ENCODE measurements at places on chromosomes 2 and 18.

DNA sequence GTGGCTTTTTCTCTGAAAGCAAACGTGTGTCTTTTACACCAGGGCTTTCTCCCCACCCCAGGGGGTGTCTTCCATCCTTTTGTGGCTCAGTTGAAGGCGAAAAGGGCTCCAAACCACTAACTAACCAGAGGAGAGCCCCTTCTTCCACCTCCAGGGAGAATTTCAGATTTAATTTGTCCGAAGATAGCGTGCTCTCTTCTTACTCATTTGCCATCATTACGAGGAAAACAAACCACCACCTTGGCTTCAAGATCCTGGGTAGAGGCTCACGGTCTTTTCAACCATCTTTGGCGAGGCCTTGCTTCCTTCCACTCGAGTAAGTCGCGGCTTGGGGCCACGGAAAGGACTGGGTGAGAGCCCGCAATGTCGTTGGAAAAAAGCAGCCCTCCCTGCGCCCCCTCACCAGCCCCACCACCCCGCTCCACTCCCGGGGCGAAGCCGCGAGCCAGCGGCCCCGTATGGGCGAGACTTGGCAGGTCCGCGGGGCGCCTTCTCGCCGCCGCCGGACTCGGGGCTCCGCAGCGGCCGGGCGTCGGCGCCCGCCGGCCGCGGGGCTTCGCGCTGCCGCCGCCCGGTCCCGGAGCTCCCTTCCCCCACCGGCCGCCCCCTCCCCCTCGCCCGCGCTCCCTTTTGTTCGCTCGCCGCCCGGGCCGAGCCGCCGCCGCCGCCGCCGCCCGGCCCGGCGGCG lies 1.7 kb upstream of the ZNF532 start:
- DNase-seq, result no peak

- no peak for DNase-seq
Observed at GRCh38 chr2:32798829-32799228, 147.9 kb upstream of the LTBP1 start.

DNA sequence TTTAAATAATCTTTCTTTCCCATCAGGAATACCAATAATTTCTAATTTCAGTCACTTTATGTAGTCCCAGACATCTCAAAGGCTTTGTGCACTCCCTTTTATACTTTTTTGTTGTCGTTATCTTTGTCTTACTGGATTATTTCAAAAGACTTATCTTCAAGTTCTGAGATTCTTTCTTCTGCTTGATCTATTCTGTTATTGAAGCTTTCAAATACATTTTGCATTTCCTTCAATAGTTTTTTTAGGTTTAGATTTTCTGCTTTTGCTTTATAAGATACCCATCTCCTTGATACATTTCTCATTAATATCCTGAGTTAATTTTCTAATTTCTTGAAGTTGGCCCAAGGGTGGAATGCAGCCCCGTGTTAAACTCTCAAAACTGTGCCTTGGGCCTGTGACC lies 432.4 kb downstream of the RIT2 start:
- no peak for DNase-seq

DNA sequence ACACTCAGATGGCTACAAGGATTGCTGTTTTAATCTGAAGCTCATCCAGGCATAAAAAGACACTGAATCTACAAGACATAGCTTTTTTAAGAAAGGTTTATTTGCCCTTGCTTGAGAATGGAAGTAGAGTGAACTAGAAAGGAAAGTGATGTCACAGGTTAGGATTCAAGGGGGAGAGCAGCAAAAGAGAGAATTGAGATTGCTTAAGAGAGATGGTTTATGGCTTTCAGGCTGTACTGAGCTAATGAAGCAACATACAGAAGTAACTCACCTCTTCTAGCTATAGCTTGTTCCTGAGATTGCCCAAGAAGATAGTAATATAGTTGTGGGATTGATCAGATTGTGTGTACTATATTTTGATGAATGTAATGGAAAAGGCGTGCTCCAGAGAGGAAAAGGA lies 26.1 kb upstream of the ACVR2A start:
- no peak for DNase-seq

- DNase-seq, result no peak
Observed at GRCh38 chr18:12998332-12999060, 7.3 kb downstream of the CEP192 start.

DNA sequence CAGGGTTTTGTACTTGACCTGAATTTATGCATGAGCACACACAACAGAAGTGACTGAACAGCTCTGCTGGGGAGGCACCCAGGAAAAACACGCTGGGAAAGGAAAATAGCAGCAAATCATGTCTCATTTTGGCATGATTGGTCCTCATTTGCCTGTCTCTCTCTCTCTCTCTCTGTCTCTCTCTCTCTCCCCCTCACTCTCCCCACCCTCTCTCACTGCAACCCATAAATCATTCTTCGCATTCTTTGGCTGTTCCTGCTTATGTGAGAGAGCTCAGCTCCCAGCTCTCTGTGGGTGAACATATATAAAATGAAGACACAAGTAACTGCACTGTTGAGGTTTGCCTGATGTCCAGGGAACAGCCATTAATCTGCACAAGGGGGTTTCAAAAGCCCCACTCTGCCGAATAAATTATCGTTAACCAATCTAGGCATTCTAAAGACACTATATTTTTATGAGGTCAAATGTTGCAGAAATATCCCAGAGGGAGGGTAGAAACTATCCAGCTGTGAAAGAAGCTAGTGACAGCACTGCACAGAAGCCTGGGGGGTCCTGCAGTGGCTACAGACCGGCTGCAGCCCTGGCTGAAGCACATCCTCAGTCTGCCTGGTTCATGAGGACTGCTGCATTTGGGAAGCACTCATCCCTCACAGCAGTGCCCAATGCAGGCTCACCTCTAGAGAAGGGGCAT lies 260.3 kb downstream of the AFF3 start:
- DNase-seq, result no peak

DNA sequence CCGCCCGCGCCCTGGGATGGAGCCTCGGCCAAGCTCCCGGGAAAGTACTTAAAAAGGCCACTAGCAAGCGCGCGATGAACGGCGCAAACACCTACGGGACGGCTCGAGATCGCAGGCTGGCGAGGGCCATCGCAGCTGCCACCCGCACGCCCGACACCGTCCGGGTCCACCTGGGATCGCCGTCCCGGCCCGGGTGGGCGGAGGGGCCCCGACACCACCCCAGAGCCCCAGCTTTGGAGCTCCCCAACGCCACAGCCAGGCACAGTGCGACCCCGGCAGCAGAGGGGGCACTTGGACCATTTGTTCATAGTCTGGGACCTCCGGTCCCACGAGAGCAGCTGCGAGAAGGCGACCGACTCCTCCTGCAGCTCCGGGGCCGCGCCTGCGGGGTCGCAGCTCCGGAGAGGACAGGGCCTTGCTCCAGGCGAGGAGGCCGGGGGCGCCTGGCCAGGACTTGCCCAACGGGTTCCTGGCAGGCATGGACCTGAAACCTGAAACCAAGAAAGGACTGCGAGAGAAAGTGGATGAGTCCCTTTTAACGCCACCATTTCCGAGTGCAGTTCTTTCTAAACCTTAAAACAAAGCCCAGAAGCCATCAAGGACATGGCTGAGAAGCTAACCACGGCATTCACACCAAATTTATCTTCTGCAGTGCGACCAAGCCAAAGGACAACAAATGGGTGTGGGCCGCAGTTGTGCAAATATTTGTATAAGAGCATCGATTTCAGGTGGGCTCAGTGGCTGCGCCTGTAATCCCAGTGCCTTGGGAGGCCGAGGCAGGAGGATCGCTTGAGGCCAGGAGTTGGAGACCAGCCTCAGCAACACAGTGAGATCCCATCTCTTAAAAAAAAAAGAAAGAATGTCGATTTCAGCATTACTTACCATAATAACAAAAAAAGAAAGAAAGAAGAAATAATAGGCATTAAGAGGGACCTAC lies 54.0 kb upstream of the IMP4 start:
- DNase-seq, result no peak

DNA sequence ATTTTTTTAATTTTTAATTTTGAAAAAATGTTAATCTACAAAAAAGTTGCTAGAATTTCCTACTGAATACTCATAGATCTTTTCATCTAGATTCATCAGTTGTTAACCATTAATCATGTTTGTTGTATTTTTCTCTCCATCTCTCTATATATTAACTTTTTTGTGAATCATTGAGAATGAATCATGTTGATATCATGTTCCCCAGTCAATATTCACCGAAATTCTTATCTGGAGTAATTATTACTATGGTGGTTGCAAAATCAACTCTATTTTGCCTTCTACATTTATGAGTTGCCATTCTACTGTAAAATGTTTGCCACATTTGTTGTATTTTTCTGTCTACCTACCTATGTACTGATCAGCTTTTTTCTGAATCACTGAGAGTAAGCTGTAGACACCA lies 154.0 kb downstream of the SPP2 start:
- DNase-seq, result no peak

- no peak for DNase-seq
Observed at GRCh38 chr18:7158216-7158615, 40.6 kb upstream of the LAMA1 start.

- no peak for DNase-seq
Observed at GRCh38 chr2:59594671-59595222, 958.7 kb downstream of the BCL11A start.

DNA sequence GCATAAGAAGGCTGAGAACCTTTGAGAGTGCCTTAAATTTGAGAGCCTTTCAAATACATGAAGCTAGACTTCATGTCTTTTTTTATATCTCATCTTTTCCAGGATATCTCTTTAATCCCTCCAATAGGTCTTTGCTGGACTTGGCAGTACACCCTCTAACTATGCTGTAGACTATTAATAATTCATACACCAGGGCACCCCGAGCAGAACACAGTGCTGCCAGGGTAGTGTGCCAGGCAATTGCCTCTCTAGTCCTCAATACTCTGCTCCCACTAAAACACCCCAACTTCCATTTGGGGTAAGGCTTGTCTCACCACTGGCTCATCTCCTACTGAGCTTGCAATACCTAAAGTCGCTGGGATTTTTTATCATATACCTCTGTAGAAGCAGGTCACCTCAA lies 80.8 kb downstream of the VIT start:
- DNase-seq, result no peak

- peak; percentile 61 for DNase-seq
Observed at GRCh38 chr2:211867845-211868451, 670.7 kb downstream of the ERBB4 start.

GRCh38 chr18:41842886-41843285 lies 112.1 kb upstream of the PIK3C3 start:
- DNase-seq, result no peak

GRCh38 chr2:19851116-19851695 lies 50.6 kb downstream of the TTC32 start:
- DNase-seq, result no peak

GRCh38 chr2:128803222-128803621 lies 484.6 kb upstream of the HS6ST1 start:
- DNase-seq, result no peak

GRCh38 chr2:109554758-109555157 lies 59.0 kb downstream of the SEPTIN10 start:
- DNase-seq, result no peak

DNA sequence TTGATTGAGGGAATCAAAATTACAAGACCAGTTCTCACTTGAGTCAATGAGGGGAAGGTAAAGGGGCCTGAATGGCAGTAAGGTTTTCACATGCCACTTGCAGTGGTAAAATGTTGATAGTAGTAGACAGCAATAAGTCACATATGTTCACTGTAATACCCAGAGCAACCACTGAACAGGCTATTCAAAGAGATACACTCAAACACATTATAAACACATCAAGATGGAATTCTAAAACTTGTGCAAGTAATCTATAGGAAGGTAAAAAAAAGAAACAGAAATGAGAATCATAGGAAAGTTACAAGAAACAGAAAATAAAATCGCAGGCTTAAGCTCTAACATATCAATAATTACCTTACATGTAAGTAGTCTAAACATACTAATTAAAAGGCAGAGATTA lies 86.6 kb upstream of the AFF3 start:
- no peak for DNase-seq

DNA sequence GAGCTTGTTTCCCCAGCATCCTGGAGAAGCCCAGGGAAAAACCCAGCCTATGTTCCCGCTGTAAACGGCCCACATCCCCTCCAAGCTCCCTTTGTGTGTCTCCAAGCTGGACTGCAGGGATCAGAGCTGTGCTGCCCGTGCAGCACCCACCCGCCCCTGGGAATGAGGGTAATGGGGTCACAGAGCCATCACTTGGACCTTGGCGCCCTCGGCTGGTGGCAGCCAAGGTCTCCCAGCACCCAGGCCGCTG lies 670 bp upstream of the INPP5D start:
- DNase-seq, result no peak

GRCh38 chr18:76259096-76259495 lies 235.9 kb downstream of the ZNF516 start:
- DNase-seq, result no peak

- no peak for DNase-seq
Observed at GRCh38 chr2:180720829-180721228, 259.6 kb upstream of the UBE2E3 start.

GRCh38 chr2:20627712-20628380 lies 23.1 kb downstream of the HS1BP3 start:
- DNase-seq, result no peak

GRCh38 chr2:186559848-186560247 lies 30.0 kb upstream of the ITGAV start:
- DNase-seq, result no peak
